ENCODE measurements at places on chromosomes 5 and 9.

- H3K4me1 ChIP-seq, result no peaks in the 10 kb centered on the region
- DNase-seq, result no peak
- H3K36me3 ChIP-seq, result peaks cover 47% of the 10 kb centered on the region
- no peaks in the 10 kb centered on the region for H3K27me3 ChIP-seq
- H3K4me3 ChIP-seq, result no peak overlapping the region
Observed at GRCh38 chr9:121085661-121086060, 10.9 kb downstream of the CNTRL start.

GRCh38 chr5:8701251-8701650 is 832.3 kb downstream of the MTRR start:
- no peaks in the 10 kb centered on the region for H3K4me1 ChIP-seq
- H3K27me3 ChIP-seq, result no peaks in the 10 kb centered on the region
- no peak overlapping the region for H3K27ac ChIP-seq
- no peak for DNase-seq

DNA sequence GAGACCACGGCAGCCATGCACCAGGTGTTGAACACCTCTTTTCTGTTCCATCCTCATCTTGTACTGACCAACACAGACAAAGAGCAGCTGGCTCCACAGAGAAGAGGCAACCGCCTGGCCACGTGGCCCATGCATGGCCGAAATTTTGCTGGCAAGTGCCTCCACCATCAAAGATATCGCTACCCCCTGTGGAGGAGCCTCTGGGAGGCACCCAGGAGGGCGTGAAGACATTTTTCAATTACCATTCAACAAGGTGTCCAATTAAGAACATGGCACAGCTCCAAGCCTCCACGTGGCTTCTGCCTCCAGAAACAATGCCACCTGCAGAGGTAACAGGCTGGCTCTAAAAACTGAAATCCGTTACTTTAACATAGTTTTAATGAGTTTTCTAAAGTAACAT is 54.4 kb upstream of the CKS2 start:
- H3K36me3 ChIP-seq, result no peaks in the 10 kb centered on the region
- no peaks in the 10 kb centered on the region for H3K4me1 ChIP-seq
- DNase-seq, result no peak
- no peak overlapping the region for H3K4me3 ChIP-seq
- H3K27me3 ChIP-seq, result no peaks in the 10 kb centered on the region

DNA sequence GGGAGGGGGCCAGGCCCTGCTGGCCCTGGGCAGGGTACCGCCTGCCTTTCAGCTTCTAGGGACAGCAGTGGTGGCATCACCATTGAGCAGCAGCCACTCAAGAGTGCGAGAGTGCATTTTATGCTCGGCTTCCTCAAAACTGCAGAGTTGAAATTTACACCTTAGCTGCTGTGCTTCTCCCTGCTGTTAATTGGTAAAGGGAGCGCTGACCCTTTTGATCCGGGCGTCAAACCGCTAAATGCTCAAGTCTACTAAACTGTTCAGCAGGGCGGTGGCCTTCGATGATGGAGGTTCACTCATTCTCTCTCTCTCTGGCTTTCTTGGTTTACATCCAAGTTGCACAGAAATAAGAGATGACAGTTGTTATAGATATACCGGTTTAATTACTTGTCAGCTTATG is 368.6 kb upstream of the IRX2 start:
- no peaks in the 10 kb centered on the region for H3K4me1 ChIP-seq
- H3K36me3 ChIP-seq, result no peaks in the 10 kb centered on the region
- peaks cover 17% of the 10 kb centered on the region for H3K27me3 ChIP-seq

DNA sequence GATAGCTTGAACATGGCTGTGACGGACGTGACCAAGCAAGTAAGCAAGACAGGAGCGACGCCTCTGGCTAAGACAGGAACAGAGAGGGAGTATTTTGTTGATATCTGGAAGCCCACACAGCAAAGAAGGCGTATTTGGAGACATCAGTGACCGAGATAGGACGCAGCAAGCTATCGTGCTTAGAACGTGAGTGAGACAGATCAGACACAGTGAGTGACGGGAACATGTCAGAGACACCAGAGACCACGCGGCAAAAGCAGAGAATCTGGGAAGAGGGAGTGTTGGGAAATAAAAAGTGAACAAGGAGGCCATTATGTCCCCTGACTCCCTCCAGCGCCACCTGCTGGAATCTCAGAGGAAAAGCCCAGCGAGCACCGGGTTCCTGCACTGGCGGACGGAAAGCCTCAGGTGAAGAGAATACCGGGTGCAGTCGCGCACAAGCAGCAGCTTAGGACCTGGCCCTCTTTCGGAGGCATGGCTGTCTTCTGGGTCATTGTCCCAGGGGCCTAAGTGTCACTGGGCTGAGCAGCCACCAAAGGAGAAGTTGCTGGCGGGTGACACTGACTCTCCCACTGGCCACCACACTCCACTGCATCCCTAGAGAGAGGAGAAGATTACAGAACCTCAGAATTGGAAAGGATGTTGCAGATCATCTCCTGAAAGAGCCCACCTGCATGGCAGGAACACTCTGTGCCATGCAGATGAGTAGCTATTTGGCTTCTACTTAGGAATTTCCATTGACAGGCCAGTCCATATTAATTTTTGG is 99.1 kb downstream of the FBXO38 start:
- no peak overlapping the region for H3K4me3 ChIP-seq
- DNase-seq, result peak; percentile 51
- peaks cover 11% of the 10 kb centered on the region for H3K27me3 ChIP-seq
- H3K27ac ChIP-seq, result no peak overlapping the region
- H3K4me1 ChIP-seq, result no peaks in the 10 kb centered on the region

GRCh38 chr5:54838843-54839242 is 146.6 kb downstream of the ESM1 start:
- no peak overlapping the region for H3K4me3 ChIP-seq
- H3K4me1 ChIP-seq, result peaks cover 6% of the 10 kb centered on the region
- no peaks in the 10 kb centered on the region for H3K27me3 ChIP-seq
- no peak overlapping the region for H3K27ac ChIP-seq
- DNase-seq, result no peak

DNA sequence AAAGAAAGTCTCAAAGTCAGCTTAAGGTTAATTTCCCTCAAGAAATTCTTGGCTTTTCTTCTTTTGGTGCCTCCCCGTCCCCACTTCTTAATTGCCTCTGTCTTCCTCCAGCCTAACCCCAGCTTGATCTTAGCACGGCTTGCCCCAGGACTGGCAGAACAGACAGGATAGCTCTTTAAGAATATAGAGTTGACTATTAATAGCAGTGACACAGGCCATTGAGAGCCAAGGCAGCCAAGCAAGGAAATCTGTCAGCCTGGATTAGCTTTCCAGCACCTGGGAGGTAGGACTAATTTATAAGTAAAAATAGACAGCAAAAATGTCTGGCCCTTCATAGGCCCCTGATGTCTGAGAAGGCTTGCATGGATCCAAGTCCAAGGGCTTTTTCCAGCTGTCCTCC is 384.6 kb upstream of the SLC30A5 start:
- H3K27ac ChIP-seq, result no peak overlapping the region
- H3K27me3 ChIP-seq, result no peaks in the 10 kb centered on the region
- H3K4me3 ChIP-seq, result no peak overlapping the region
- no peak for DNase-seq
- peaks cover 11% of the 10 kb centered on the region for H3K4me1 ChIP-seq

DNA sequence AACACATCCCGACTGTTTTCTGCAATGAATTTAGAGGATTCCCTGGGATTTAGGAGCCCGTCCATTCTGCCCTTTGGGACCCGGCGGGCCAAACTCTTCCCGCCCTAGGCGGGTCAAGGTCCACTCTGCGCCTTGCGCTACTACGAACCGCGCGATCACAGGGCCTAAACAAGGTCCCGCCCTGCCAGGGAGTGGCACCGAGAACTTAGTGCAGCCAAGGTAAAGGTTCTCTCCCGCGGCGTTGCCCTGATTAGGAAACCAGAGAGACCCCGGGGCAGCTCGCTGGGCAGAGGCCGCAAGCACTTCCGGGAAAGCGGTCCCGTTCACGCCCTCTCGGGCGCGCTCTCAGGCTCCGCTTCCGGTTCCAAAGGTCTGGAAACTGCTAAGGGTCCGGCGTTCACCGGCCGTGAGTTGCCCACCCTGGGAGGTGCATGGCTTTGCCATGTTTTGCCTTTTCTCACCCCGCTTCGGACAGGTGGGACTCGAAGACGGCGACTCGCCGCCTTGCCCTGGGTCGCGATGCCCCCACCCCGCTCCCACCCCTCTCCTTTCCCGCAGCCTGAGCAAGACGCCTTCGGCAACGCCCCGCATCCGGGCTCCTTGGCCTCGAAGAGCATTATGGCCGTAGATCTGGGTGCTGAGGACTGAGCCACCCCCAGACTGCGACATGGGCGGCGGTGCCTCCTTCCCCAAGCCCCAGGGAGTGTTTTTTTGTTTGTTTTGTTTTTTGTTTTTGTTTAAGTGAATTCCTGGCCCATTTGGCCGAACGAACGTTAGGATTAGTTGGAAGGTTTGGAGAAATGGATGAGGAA is 23.4 kb downstream of the HNRNPK start:
- peak overlapping the region; percentile 84 for H3K4me3 ChIP-seq
- DNase-seq, result peak; percentile 72
- peak overlapping the region; percentile 65 for H3K27ac ChIP-seq
- H3K27me3 ChIP-seq, result no peaks in the 10 kb centered on the region
- H3K4me1 ChIP-seq, result peaks cover 20% of the 10 kb centered on the region

GRCh38 chr5:142491270-142491669 is 166.4 kb upstream of the SPRY4 start:
- H3K27me3 ChIP-seq, result no peaks in the 10 kb centered on the region
- H3K4me3 ChIP-seq, result no peak overlapping the region
- H3K4me1 ChIP-seq, result no peaks in the 10 kb centered on the region

- no peak overlapping the region for H3K27ac ChIP-seq
- H3K27me3 ChIP-seq, result no peaks in the 10 kb centered on the region
- H3K36me3 ChIP-seq, result no peaks in the 10 kb centered on the region
- no peak for DNase-seq
Observed at GRCh38 chr5:160555971-160556631, 134.4 kb downstream of the PTTG1 start.

GRCh38 chr9:121073038-121073437 is 1.7 kb upstream of the CNTRL start:
- H3K4me3 ChIP-seq, result no peak overlapping the region
- H3K27me3 ChIP-seq, result no peaks in the 10 kb centered on the region
- no peak for DNase-seq
- no peak overlapping the region for H3K27ac ChIP-seq
- H3K4me1 ChIP-seq, result peaks cover 30% of the 10 kb centered on the region
- no peaks in the 10 kb centered on the region for H3K36me3 ChIP-seq

GRCh38 chr9:133754688-133755227 is 16.6 kb upstream of the SARDH start:
- H3K4me1 ChIP-seq, result no peaks in the 10 kb centered on the region
- no peak overlapping the region for H3K4me3 ChIP-seq
- H3K36me3 ChIP-seq, result no peaks in the 10 kb centered on the region
- no peak overlapping the region for H3K27ac ChIP-seq
- peaks cover 22% of the 10 kb centered on the region for H3K27me3 ChIP-seq
- no peak for DNase-seq

GRCh38 chr9:2179567-2179966 is 164.4 kb downstream of the SMARCA2 start:
- no peaks in the 10 kb centered on the region for H3K4me1 ChIP-seq
- no peak for DNase-seq
- no peak overlapping the region for H3K27ac ChIP-seq
- peaks cover 23% of the 10 kb centered on the region for H3K36me3 ChIP-seq
- no peaks in the 10 kb centered on the region for H3K27me3 ChIP-seq

GRCh38 chr9:92590377-92590776 is 54.6 kb upstream of the ECM2 start:
- H3K27ac ChIP-seq, result no peak overlapping the region
- H3K4me1 ChIP-seq, result no peaks in the 10 kb centered on the region
- H3K4me3 ChIP-seq, result no peak overlapping the region
- no peaks in the 10 kb centered on the region for H3K36me3 ChIP-seq
- no peaks in the 10 kb centered on the region for H3K27me3 ChIP-seq

DNA sequence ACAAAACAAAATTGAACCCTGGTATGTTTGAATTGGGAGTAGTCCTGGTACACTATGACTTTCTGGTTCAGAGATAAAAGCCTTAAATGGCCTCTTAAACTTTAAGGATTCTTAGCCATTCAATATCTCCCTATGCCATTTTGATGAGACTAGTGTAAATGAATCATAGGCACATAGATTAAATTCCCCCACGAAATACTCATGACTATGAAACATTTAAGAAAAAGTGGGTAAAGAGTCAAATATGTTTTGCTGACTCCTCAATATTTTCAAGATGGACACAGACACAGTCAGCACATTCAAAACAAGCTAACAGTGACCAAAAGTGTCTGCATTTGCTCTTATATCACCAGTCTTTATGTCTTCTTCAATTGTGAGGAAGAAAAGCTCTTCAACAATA is 278.3 kb downstream of the PDE4D start:
- no peak overlapping the region for H3K27ac ChIP-seq
- H3K4me1 ChIP-seq, result no peaks in the 10 kb centered on the region
- no peak for DNase-seq
- no peaks in the 10 kb centered on the region for H3K27me3 ChIP-seq
- no peaks in the 10 kb centered on the region for H3K36me3 ChIP-seq
- no peak overlapping the region for H3K4me3 ChIP-seq

- H3K4me1 ChIP-seq, result peaks cover 19% of the 10 kb centered on the region
- no peaks in the 10 kb centered on the region for H3K36me3 ChIP-seq
- H3K4me3 ChIP-seq, result no peak overlapping the region
- DNase-seq, result no peak
Observed at GRCh38 chr9:135898634-135899407, 8.5 kb downstream of the CAMSAP1 start.

DNA sequence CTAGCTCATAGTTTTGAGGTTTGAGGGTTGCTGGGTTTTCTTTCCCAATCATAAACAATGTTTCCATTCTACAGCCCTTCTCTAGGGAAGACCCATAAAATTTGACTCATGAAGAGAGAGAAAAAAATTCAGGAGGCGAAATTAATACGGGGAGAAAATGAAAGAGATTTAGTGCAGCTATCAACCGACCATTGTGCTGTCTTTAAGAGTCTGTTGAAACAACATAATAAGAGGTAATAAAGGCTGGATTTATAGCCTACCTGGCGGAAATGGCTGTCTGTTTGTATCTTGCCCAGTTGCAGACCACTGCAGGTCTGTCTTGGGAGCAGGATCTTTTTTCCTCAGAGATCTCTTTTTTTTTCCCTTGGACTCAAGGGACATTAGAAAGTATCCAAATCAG is 66.9 kb downstream of the TLR4 start:
- no peaks in the 10 kb centered on the region for H3K36me3 ChIP-seq
- H3K4me1 ChIP-seq, result no peaks in the 10 kb centered on the region
- no peak for DNase-seq

GRCh38 chr9:69834591-69835184 is 14.1 kb downstream of the CFAP95 start:
- H3K4me3 ChIP-seq, result peak overlapping the region; percentile 3
- no peaks in the 10 kb centered on the region for H3K4me1 ChIP-seq
- no peak for DNase-seq
- H3K27ac ChIP-seq, result no peak overlapping the region
- H3K27me3 ChIP-seq, result no peaks in the 10 kb centered on the region
- H3K36me3 ChIP-seq, result no peaks in the 10 kb centered on the region

GRCh38 chr9:16207161-16207560 is 654.3 kb downstream of the CCDC171 start:
- H3K4me1 ChIP-seq, result no peaks in the 10 kb centered on the region
- no peaks in the 10 kb centered on the region for H3K36me3 ChIP-seq
- no peaks in the 10 kb centered on the region for H3K27me3 ChIP-seq
- H3K27ac ChIP-seq, result no peak overlapping the region
